ENCODE measurements at places on chromosomes 11 and 22. TPM values are rescaled to one million over a fixed set of nuclear protein-coding genes. Genes with fewer than 3 reads are reported as not detected.

DNA sequence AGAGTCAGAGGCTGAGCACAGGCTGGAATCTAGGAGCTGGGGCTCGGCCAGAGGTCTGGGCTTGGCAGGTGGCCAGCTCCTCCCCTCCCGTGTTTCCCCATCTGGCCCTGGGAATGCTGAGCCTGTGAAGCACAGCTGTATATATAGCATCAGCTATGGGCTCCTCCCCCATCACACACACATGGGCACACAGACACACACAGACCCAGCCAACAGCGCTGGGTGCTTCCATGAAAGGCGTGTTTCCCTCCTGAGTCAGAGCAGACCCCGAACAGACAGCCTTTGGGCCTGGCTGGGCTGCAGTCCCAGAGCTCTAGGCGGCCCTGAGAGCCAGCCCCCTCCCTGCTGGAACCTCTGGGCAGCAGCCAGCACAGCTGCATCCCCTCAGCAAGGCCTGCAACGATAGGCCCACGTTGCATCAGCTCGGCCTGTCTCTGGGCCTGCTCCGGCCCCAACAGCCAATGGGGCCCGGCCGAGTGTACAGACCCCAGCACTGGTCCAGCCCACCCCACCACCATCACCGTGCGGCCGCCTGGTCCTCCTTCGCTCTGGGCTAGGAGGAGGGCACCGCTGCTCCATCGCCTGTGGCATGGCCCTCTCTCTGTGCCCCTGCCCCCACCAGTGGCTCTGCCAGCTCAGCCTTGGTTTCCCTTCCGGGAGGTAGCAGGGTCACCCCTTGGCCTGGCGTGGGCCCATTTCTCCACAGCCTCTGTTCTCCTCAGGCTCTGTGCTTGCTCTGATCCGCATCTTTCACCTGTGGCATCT lies 7.6 kb upstream of the SERPINH1 start:
- peak; percentile 98 for DNase-seq

DNA sequence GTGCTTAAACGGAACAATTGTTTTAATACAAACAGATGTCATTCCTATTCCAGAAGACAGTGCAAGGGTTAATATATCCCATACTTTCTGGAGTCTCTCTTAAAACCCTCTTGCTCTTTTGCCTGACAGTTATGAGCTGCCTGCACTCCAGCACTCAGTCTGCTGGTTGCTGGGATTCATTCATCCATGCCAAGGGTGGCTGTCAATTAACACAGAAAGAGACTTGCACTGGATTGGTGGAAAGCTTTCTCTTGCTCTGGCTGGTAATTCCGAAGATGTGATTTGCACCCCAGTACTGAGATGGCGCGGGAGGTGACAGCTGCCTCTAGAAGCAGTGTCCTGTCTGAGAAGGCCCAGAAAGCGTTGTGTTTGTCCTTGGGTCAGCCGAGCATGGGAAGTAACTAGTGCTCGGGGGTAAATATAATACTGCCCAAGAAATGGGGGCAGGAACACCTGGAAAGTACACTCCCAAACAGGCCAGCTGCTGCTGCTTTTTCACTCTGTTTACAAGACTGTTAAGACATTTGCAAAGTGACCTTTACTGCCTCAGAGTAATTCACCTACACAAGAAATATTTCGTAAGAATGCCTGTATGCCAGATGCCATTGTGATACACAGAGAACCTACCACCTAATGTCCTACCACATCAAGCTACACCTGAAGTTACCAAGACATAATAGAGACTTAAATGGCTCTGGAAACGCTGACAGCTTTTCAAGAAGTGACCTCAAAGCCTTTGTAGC lies 20.5 kb downstream of the SCUBE2 start:
- peak; percentile 23 for DNase-seq

GRCh38 chr22:45594123-45594941 lies 77.3 kb upstream of the ATXN10 start:
- DNase-seq: no peak

GRCh38 chr22:40635940-40636379 lies 559 bp downstream of the MRTFA start:
- DNase-seq: no peak

DNA sequence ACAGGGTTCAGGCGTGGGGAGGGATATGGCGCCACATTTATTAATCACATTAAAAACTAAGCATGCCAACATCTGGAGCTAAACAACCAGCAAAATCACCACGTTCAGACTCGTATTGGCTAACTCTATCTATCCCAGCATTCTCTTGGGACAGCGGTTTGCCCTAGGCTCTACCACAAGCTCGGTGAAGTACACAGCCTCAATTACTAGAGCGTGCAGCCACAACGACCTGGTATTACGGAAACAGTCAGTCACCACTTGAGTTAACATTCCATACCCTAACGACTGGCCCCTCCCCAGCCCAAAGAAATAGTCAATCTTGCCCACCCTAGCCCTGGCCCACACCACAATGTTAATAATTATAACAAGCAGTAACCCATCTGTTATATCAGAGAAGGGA lies 32.1 kb downstream of the APOL5 start:
- DNase-seq: no peak

GRCh38 chr11:8807544-8808225 lies 103.3 kb upstream of the AKIP1 start:
- no peak for DNase-seq

DNA sequence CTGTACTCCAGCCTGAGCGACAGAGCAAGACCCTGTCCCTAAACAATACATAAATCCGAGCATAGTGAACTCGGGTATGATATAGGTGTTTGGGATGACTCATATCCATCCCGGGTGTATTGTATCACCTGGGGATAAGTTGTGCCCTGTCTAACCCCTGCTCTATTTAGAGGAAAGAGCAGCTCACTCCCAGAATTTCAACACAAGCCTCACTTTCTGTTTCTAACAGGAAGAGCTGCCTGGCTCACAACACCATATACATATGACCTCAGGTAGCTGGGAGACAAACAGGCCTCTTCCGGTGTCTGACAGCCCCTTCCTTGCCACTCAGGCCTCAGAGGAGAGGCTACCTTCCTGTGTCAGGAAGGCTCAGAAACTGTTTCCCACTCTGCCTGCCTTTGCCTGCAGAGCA lies 9.9 kb upstream of the MICALL1 start:
- DNase-seq: no peak

DNA sequence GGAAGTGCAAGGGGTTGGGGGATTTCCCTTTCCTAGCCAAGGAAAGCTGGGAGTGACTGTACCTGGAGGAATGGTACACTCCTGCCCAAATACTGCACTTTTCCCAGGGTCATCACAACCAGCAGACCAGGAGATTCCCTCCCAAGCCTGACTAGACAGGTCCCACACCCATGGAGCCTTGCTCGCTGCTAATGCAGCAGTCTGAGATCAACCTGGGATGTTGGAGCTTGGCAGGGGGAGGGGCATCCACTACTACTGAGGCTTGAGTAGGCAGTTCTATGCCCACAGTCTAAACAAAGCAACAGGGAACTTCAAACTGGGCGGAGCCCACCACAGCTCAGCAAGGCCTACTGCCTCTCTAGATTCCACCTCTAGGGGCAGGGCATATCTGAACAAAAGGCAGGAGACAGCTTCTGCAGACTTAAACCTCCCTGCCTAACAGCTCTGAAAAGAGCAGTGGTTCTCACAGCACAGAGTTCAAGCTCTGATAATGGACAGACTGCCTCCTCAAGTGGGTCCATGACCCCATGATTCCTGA lies 58.5 kb downstream of the SLC22A9 start:
- DNase-seq: no peak

Gene EP300
- total RNA-seq: 48.7 TPM

DNA sequence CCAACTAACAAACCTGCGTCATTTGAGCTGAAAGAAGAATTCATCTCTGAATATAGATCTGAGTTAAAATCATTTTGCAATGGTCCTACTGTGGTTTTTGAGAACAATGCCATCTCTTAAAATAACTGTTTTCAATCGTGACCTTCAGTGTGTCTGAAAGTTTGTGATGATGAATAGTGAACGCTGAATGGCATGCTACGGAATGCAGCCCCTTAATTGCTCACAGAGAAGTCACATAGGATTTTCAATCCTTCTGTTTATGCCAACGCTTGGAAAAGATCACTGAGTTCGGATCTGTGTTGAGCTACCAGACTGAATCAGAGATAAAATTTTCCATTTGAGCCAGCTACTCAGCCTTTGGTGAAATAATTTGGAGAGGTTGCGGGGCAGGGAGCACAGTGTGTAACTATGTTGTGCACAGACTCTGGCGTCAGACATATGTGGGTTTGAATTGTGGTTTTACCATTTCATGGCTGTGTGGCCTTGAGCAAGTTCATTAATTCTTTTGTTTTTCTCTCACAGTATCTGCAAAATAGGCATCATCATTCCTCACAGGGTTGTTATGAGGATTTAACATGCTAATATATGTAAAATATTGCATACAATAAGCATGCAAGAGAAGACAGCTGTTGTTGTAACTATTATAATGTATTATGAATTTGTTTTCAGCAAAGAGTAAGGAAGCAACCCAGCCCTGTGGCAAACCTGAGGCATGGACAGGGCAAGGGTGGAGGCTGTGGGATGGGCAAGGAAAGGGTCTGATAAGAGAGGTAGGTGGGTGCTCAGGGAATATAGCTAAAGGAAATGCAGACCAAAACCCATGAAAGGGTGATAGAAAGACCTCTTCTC lies 679.9 kb downstream of the KCNA4 start:
- no peak for DNase-seq

- peak; percentile 85 for DNase-seq
Measured at GRCh38 chr11:95156916-95157541, 67.4 kb downstream of the ENDOD1 start.

DNA sequence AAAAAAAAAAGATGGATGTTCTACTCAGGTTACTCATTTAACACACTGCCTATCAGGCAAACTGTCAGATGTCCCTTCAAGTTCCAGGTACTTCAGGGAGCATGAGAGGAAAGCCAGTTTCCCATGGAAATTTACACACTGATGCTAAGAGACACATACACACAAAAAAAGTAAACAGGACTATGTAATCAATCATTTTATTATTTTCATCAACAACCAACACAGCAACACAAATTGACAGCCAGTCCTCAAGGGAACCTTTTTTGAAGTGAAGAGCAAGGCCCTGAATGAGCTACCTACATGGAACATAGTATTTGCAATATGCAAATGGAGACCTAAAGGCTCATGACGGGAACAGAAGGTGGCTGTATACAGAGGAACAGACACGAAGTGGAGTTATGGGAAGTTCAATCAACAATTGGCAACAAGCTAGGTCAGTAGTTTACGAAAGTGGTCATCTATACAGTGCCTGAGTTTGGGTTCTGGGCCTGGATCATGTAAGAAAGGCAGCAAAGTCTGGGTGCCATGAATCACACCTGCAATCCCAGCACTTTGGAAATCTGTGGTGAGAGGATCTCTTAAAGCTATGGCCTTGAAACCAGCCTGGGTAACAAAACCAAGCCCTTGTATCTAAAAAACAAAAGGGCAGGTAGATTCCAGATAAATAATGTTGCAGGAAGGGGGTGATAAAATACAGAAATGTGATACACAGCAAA lies 12.6 kb upstream of the WDR74 start:
- no peak for DNase-seq

DNA sequence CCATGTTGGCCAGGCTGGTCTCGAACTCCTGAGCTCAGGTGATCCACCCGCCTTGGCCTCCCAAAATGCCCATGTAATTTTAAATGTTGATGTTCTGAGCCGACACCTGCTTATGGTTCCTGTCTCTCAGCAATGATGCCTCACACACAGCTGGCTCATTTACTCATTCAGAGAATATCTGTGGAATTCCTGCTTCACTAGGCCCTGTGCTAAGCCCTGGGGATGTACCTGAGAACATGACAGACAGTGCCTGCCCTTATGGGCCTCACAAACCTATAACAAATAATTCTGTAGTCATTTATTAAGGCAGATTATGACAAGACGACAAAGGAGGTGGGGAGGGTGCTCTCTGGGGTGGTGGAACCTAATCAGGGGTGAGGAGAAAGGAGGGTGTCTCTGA lies 93.7 kb downstream of the PRR5L start:
- DNase-seq: no peak

DNA sequence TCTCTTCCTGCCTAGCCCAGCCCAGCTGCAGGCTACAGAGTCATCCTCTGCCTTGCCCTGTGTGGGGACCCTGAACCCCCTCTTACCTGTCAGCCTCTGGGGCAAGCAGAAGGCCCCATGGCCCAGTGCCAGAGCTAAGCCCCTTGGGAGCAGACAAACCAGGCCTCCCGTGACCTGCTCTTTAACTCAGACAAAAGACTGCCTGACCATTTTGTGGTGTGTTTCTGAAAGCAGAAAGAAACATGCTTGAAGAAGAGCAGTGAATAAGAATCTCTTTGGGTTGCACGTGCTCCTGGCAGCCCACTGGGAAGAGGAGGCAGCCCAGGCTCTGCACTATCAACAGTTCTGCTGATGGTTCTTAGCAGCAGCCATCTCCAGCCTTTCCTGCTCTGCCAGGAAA lies 118.6 kb downstream of the GRIK4 start:
- no peak for DNase-seq

- DNase-seq: peak; percentile 60
Measured at GRCh38 chr22:49997932-49998717, 14.4 kb downstream of the IL17REL start.

GRCh38 chr11:68128682-68129327 lies 7.6 kb upstream of the CHKA start:
- no peak for DNase-seq

DNA sequence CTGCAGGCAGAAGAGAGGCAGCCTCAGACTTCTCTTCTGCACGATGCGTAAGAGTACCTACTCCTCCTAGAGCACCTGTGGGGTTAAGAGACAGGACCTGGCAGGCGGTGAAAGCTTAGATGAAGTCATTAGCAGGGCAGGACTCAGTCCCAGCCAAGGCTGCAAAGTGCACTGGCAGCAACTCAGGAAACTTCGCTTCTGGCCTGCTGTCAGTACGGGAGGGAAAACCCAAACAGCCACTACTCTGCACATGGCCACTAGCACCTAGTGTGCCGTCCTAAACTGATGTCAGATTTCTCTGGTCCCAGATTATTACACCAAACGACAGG lies 8.8 kb upstream of the KLHL35 start:
- no peak for DNase-seq

DNA sequence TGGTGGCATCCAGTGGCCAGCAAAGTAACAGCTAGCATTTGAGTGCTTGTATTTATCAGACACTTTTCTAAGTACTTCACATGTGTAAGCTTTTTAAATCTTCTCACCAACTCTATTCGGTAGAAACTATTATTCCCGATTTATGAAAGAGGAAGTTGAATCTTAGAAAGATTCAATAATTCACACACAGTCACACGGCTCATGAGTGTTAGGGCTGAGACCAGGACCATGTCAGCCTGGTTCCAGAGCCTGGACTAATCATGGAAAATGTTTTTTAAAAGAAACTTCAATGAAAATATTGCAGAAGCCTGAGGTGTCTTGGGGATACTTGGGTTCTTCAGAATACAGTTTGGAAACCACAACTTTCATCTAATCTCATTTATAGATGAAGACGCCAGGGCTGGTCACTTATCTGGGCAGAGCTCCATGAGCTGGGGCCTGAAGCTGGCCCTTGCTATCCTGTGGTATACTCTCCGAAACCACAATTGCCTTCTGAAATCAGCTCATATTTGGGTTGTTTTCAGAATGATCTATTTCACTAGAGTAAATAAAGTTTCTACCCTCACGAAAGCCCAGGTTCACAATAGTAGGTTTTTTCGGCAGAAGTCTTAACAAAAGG lies 4.3 kb upstream of the CRTAM start:
- DNase-seq: no peak

Data from posterior vena cava (tissue), 2 donors.